ENCODE measurements at places on chromosomes 11 and 22.

GRCh38 chr11:46686886-46687795 is 13.3 kb downstream of the ARHGAP1 start:
- no peak for DNase-seq

DNA sequence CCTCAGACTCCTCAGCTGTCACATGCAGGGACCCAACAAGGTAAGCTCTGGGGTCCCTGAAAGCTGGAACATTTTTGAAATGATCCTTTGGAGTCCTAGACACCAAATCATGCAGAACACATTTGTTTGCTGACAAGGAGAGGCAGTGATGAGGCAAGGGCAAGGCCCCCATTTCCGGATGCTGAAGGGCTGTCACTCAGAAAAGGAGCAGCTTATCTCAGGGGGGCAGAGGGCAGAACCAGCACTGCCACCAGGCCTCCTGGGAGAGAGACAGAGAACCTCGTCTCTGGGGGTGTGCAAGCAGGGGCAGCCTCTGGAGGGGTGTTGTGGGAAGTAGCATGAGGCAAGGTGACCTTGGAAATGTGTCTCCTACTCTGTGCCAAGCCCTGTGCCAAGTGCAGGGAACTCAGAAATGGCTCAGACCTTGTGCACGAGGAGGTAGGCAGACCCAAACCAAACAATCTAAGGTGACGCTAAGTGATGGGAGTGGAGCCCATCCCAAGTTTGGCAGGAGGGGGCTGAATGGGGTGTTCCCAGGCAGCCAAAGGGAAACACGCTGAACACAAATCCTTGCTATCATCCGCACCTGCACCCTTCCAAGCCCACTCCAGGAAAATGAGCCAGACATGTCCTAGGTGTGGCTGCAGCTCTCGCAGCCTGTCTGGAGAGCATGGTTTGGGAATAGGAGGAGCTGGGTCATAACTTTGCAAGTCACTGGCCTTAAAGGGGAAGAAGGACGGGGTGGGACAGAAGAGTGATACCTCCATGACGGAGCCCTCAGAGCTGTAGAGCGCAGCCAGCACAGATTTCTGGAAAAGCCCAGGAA is 94.2 kb downstream of the PDE2A start:
- DNase-seq = no peak

DNA sequence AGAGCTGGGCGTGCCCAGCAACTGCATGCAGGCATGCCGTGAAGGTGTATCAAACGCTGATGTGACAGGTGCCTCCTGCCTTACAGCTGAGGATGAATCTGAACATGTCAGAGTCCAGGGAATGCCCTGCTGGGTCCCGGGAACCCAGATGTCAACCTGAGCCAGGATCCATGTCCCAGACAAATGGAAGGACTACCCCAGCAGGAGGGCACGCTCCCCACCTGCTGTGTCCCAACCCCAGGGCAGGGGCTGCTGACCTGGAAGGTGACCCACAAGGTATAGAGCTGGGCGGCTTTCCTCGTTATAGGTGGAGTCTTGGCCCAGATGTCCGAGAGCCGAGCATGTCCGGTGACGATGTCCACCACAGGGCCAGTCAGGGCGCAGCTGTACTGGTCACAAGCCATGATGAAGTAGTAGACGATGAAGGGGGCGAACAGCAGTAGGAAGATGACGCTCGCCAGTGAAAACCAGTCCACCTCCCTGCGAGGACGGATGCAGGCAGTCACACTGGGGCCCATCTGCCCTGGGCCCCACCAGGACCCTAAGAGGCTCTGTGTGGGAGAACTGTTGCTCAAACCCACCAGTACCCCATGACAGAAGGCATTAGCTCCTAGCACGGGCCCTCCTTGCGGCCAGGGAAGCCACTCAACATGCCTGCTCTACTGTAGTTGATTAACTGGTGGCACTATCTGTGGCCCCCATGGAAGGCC is 4.3 kb downstream of the DHCR7 start:
- DNase-seq = no peak

- DNase-seq = no peak
Observed at GRCh38 chr11:69131644-69132300, 24.0 kb upstream of the SMIM38 start.

DNA sequence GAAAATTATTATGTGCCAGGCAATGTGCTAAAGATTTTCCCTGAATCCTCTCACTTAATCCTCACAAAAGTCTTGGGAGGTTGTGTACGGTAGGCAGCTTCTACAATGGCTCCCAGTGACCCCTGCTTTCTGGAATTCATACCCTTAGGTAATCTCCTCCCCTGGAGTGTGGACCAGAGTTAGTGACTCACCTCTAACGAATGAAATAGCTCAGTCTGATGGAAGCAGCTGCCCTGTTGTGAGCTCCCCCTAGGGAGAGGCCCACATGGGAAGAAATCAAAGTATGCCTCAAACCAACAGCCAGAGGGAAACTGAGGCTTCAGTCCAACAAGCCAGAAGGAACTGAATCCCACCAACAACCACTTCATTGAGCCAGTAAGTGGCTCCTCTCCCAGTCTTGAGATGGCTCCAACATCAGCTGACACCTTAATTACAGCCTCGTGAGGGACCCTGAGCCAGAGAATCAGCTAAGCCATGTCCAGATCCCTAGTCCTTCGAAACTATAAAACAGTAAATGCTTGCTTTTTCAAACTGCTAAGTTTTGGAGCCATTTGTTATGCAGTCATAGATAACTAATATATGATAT is 98.9 kb upstream of the ISX start:
- no peak for DNase-seq

DNA sequence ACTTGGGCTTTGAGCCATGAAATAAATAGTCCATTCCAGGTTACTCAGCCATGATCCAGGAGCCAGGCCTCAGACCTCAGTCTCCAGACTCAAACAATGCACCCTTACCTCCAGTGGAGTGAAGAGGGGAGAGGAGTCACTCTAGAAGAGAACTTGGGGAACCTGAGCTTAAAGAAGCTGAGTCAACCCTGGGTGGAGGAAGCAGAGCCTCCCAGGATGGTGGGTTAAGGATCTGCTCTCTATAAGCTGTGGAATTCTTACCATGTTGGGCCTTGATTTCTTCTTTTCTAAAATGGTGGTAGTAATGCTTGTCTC is 113.2 kb downstream of the NECTIN1 start:
- no peak for DNase-seq

DNA sequence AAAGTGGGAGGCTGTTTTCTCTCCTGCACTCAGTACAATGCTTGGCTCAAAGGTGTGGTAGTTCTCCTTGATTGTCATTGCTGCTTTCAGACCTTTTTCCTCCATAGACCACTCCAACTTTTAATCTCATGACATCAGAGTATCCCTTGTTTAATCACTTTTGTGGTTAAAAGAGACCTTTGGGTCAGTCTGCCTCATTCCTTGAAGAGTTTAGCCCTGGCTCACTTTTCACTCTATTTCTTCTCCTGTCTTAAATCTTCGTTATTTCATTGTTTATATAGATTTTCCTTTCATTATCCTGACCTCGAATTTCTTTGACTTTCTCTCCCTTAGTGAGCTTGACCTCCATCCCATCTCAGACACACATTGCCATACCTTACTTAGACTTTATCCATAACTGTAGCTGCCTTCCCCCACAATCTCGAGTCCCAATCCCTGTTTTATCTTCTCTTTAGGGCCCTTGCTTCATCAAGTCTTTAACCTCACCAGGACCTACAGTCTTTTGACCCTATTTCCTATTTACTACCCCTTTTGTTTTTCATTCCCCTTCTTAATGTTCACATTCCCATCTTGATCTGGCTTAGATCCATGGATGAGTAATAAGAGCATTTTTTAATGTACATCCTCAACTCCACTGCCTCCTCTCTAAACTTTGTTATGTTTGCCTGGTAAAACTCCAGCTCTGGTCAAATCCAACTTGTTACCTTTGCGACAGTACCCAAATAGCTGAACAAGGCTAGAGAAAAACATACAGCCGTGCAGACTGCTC is 9.5 kb downstream of the ATXN10 start:
- DNase-seq = no peak

DNA sequence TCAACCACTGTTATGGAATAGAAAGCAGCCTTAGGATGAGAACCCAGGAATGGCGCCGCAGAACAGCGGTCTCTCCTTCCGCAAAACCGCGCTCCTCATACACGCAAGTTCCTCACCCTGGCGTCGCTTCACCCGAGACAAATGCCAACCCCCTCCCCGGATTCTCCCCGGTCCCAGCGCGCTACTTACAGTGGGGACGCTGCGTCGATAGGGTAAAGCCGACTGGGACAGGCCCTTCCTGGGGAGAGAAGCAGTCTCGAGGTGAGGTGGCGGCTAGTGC is 287 bp downstream of the RPS13 start:
- DNase-seq = no peak

GRCh38 chr22:46726066-46726985 is 11.7 kb downstream of the CERK start:
- DNase-seq = no peak

DNA sequence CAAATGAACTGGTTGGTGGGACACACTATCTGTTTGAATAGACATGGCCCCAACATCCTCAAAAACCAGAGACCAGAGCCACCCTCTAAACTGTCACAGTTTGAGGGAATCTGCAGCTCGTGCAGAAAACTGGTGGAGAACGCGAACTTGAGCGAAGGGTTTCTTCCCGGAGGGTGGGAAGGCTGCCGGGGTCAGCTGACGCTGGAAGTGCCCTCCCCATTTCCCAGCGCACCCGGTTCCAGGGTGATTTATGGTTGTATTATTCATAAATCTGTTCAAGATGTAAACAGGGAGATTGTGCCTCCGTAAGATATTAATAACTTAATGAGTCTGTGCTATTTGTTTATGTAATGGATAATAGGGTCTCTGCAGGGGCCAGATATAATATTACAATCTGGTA is 1396.7 kb downstream of the BRD1 start:
- no peak for DNase-seq

DNA sequence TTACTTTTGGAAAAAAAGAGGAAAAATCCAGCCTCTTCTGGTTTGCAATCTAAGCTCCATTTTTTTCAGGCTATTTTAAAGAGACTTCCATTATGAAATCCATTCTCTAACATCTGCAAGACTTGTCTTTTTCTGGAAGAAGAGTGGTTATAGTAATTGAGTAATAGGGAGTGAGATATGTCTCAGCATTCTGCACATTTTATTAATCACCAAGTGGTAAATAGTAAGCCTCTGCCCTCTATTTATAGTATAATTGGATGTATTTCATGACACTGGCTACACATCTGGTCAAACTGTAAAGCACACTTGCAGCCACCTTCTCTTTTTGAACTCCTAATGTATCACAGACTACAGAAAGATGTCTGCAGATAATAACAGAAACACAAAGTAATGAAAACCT is 391.1 kb downstream of the ETS1 start:
- DNase-seq = no peak

DNA sequence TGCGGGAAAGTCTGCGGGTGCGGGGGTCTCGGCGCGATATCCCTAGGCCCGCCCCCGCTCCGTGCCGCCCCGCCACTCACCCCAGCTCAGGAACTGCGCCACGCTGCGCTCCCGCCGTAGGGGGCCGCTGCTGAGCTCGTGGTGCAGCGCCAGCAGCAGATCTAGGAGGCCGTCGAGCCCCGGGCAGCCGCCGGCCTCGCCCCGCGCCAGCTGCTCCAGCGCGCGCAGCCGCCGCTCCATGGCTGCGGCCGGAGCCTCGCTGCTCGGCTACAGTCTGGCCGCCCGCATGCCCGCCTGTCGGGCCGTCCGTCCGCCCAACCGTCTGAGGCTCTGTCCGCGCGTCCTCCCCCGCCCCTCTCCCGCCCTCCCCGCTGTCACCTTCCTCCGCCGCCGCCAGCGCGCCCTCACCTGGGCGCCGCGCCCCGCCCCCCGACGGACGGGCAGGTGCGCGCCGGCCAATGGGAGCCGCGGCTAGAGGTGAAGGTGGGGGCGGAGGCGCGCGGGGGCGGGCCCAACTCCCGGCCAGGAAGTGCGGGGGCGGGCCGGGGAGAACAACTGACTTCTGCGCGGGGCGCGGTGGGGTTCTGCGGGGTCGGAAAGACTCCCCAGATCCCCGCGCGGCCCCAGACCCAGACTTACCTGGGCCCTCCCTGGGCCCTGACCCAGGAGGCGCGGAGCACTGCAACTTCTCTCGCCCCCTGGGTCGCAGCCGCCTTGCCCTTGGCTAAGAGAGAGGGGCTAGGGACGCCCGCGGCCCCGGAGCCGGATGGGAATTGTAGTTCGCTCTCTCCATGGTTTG is at the start of gene CDC42BPG:
Gene CDC42BPG (minus strand): TSS at position 324 of the 799 bp plus-strand sequence. CDS start 84 bp downstream, at position 240.
- no peak for DNase-seq

DNA sequence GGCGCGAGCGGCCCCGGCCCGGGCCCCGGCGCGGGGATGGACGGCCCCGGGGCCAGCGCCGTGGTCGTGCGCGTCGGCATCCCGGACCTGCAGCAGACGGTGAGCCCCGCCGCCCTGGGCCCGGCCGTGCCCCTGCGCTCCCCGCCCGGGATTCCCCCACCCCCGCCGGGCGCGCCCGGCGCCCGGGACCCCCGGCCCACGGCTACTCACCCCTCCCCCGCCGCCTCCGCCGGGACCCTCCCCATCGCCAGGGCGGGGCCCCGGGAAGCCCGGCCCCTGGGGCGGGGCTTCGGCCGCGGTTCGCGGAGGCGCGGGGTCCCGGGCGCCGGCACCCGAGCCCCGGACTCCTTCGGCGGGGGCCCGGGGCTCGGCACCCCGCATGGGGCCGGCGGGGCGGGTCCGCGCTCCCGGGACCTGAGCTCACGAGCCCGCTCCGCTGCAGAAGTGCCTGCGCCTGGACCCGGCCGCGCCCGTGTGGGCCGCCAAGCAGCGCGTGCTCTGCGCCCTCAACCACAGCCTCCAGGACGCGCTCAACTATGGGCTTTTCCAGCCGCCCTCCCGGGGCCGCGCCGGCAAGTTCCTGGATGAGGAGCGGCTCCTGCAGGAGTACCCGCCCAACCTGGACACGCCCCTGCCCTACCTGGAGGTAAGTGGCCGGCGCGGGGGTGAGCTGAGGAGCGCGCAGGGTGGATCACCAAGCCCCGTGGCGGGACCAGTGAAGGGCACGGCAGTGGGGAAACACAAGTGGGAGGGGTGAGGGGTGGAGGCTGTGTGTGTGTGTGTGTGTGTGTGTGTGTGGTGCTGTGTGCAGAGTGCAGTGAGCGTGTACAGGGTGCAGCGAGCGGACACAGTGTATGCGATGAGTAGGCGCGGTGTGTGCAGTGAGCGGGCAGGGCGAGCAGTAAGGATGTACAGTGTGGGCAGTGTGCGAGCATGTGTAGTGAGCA is 2.3 kb downstream of the SHANK3 start:
- no peak for DNase-seq

GRCh38 chr11:68016904-68017817 is 7.0 kb downstream of the ALDH3B1 start:
- DNase-seq = no peak
